ENCODE measurements at places on chromosomes 2 and 18.

DNA sequence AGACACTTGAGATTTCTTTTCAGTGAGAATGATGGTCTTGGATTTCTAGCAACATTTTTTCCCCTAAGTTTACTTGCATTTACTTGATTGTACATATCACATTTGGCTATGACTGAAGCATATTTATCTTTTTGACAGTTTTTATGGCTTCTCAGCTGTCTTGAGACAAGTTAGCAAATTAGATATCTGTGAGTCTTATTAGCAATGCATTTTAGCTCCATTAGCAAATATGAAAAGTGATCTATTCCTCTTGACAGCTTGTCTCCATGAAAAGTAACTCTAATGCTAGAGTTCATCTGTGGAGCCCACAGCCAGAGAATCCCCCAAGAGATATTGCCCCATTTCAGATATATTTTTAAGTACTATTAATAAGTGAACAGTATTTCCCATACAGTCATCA lies 72.1 kb upstream of the FAM237A start:
- DNase-seq: no peak

DNA sequence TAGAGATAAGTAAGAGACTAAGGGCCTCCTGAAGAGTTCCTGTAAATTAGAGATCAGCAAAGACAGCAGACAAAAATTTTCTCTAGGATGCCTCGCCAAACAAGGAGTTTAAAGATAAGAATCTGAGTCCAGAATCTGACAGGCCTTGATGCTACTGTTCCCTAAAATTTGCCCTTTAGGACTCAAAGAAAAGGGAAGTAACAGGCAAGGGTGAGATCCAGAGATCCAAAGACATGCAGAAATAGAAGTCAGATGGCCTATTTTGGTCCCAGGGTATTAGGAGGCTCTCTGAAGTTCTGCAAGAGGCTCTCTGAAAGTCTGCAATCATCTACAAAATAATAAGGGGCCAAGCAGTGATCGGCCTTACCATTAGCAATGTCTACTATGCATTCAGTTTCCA lies 33.0 kb downstream of the GALNT5 start:
- DNase-seq: peak; percentile 59

DNA sequence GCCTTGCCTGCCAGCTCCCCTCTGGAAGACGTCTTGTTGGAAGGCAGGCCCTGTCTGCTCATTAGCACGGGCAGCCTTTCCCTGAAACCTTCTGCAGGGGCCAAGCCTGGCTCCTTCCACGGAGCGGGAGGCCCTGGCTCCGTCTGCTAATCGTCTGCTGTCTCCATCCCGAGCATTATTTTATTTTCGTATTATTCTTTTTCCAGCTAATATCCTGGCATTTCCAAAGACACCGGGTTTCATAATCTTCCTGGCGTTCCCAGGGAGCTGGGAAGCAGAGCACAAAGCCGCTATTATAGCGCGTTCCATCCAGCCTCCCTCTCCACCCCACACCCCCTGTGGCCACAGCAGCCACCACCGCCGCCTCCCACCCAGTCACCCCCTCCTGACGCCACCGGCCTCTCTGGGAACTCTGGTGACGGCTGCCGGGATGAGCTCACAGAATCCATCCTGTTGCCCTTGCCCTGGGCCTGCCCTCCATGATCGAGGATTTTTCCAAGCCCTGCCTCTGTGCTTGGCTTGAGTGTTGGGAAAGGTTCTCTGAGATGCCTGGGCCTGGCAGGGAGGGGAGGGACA lies 125.5 kb downstream of the DYSF start:
- DNase-seq: no peak

- peak; percentile 54 for DNase-seq
These were observed 845.9 kb upstream of the ID2 start for GRCh38 chr2:7835693-7836680.

DNA sequence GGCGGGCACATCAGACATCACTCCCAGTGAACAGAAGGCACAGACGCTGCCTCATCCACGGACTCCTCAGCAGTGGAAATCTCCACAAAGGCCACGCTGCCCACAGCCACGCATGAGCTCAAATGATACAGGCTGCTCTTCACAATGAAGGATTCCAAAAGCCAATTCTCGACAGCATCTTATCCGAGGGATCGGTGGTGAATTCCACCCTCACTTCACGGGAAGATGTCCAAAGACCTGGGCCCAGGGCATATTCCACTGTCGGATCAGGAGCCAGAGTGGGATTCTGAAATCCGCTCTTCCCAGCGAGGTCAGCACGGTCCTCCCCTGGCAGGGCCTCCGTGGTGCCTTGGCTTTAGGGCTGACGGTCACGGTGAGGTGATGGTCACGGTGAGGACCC lies 55.8 kb downstream of the EIPR1 start:
- no peak for DNase-seq

DNA sequence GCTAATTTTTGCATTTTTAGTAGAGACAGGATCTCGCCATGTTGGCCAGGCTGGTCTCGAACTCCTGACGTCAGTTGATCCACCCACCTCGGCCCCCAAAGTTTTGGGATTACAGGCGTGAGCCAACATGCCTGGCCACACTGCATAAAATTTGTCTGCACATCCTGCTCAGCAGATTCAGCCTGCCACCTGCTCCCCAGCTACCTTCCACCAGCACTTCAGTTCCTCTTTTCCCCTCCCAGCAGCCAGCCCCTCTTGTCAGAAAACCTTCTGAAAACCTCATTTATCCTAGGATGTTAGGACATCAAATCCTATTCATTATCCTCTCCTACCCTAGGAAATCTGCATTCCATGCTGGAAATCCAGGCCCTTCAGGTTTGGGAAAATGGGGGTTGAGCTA lies 99.4 kb upstream of the STPG4 start:
- no peak for DNase-seq

Data from MV-4-11 (cell line).